ENCODE measurements at places on chromosomes 12 and 14. TPM values are rescaled to one million over a fixed set of nuclear protein-coding genes. Genes with fewer than 3 reads are reported as not detected.

The PROX2 gene
- total RNA-seq: not detected

The KRT75 gene
- not detected for total RNA-seq

The SERPINA12 gene
- not detected for total RNA-seq

The SINHCAF gene
- total RNA-seq: 5.0 TPM

The SMAGP gene
- 14.0 TPM for total RNA-seq

The E2F7 gene
- total RNA-seq: 8.2 TPM

The PPFIA2 gene
- 2.6 TPM for total RNA-seq

The P2RX2 gene
- not detected for total RNA-seq

All from aortic smooth muscle cell (primary cell).